Osteoblast (primary cell): ENCODE measurements at places on chromosomes 5 and 9. TPM values are rescaled to one million over a fixed set of nuclear protein-coding genes. Genes with fewer than 3 reads are reported as not detected.
A peak's percentile ranks its signal among the peaks of the same experiment; 100 is the strongest.

Gene LHFPL2
- total RNA-seq, result 63.6 and 64.4 TPM in 2 replicates

DNA sequence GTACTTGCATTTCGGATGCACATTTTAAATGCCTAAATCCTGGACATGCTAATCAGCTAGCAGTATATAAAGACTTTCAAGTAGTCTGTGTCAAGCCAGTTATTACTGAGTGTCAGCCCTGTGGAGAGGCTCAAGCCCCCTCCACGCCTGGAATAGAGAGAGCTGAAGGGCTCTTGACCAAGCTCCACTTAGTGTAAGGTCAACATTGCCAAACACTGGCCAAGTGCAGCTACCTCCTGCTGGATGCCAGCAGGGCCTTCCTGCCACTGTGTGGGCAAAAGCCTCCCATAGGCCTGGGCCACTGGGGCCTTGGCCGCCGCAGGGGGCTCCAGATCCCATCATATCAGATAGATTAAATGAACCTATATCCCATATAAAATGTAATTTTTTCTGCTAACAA lies 239.4 kb upstream of the PANK3 start:
- no peak for DNase-seq
- H3K4me1 ChIP-seq, result no peaks in the 10 kb centered on the region
- H3K27ac ChIP-seq, result no peak overlapping the region
- no peak overlapping the region for H3K4me3 ChIP-seq

DNA sequence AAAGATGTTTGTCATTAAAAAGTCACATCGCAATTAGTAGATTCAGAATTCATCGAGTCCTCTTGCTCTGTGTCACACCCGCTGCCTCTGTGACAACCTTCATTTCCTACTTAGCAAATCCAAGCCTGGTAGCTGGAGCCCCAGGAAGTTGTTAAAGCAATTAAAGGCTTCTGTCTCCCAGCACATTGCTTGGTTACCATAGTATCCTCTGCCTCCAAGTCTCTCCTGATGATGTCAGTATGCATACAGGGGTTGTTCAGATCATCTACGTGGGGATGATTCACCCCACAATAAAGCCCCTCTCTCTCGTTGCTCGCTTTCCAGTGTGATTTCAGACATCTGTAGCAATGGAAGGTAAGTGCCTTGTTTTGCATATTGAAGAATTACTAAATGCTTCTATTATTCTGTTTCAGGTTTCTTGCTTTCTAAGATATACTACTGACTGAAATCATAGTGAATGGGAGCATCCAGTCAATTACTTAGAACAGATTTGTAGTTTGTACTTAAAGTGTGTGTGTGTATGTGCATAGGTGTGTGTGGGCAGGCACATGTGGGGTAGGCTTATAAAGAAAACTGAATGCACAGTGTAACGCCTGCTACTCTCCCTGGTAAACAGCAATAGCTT lies 52.9 kb downstream of the PAM start:
- no peak overlapping the region for H3K27ac ChIP-seq
- peaks cover 11% of the 10 kb centered on the region for H3K4me1 ChIP-seq
- no peaks in the 10 kb centered on the region for H3K36me3 ChIP-seq
- peak; percentile 29 for DNase-seq
- H3K27me3 ChIP-seq, result no peaks in the 10 kb centered on the region

GRCh38 chr9:123111427-123112014 lies 78.1 kb downstream of the GPR21 start:
- H3K4me3 ChIP-seq, result no peak overlapping the region
- H3K36me3 ChIP-seq, result peaks cover 14% of the 10 kb centered on the region
- H3K27ac ChIP-seq, result no peak overlapping the region
- H3K4me1 ChIP-seq, result no peaks in the 10 kb centered on the region
- DNase-seq, result peak; percentile 37

DNA sequence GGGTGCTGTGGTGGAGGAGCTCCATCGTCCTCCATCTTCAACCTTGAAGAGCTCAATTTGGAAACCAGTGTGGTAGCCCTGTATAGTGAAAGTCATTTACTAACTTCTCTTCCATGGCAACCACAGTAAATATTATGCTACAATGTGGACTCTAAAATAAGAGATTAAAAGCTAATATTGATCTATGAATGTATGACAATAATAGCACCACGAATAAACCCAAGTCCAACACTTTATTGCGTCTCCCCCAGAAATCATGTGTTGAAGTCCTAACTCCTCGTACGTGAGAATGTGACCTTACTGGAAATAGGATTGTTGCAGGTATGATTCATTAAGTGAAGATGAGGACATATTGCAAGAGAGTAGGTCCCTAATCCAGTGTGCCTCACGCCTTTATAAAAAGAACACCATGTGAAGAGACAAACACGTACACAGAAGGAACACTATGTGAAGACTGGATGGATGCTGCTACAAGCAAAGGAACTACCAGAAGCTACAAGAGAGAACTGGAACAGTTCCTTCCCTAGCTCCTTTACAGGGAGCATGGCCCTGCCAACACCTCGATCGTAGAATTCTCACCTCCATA lies 276.2 kb downstream of the PDE4D start:
- no peaks in the 10 kb centered on the region for H3K36me3 ChIP-seq
- no peaks in the 10 kb centered on the region for H3K27me3 ChIP-seq
- H3K4me3 ChIP-seq, result no peak overlapping the region
- H3K27ac ChIP-seq, result no peak overlapping the region
- peaks cover 20% of the 10 kb centered on the region for H3K4me1 ChIP-seq
- DNase-seq, result no peak

Gene MFAP3
- 84.3 and 90.1 TPM in 2 replicates for total RNA-seq

GRCh38 chr5:40141896-40142295 lies 537.8 kb upstream of the PTGER4 start:
- no peaks in the 10 kb centered on the region for H3K4me1 ChIP-seq
- H3K27ac ChIP-seq, result no peak overlapping the region
- no peak for DNase-seq

DNA sequence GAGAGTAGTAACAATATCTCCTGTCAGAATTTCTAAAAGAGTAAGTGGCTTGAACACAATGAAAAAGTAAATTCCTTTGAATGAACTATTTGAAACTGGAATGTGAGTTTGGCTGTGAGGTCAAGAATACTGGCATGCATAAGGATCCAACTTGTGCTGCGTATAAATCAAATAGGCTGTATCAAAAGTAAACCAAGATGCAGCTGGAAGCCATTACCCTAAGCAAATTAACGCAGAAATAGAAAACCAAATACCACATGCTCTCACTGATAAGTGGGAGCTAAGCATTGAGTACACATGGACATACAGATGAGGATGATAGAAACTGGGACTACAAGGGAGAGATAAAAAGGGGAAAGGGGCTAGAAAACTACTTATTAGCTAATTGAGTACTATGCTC lies 24.0 kb upstream of the SRFBP1 start:
- no peak for DNase-seq
- no peak overlapping the region for H3K4me3 ChIP-seq
- H3K36me3 ChIP-seq, result no peaks in the 10 kb centered on the region
- H3K27ac ChIP-seq, result no peak overlapping the region
- H3K27me3 ChIP-seq, result no peaks in the 10 kb centered on the region

- H3K36me3 ChIP-seq, result no peaks in the 10 kb centered on the region
- no peaks in the 10 kb centered on the region for H3K27me3 ChIP-seq
- no peaks in the 10 kb centered on the region for H3K4me1 ChIP-seq
- DNase-seq, result no peak
These were observed 372.5 kb upstream of the KCNN2 start for GRCh38 chr5:113989278-113989912.

DNA sequence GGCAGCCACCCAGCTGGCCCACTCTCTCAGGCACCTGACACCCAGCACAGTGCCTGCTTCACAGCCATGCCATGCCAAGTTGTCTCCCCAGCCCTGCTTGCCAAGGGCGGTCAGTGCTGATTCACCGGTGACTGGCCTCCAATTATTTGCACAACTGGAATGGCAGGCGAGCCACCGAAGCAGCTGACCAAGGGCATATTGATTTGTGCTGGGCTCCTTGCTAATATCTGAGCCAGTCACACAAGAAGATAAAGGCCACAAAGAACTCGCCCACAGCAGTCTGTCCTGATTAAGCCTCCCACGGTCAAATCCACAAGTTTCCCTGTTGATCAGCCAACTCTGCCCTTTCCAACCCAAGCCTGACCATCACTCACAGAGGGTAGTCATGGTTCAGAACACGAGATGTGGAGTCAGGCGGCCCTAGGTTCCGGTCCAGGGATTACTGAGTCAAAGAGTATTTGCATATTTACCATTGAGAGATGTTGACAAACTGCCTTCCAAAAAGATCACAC lies 6.4 kb upstream of the EEIG1 start:
- no peaks in the 10 kb centered on the region for H3K36me3 ChIP-seq
- peaks cover 5% of the 10 kb centered on the region for H3K4me1 ChIP-seq
- no peak overlapping the region for H3K4me3 ChIP-seq

DNA sequence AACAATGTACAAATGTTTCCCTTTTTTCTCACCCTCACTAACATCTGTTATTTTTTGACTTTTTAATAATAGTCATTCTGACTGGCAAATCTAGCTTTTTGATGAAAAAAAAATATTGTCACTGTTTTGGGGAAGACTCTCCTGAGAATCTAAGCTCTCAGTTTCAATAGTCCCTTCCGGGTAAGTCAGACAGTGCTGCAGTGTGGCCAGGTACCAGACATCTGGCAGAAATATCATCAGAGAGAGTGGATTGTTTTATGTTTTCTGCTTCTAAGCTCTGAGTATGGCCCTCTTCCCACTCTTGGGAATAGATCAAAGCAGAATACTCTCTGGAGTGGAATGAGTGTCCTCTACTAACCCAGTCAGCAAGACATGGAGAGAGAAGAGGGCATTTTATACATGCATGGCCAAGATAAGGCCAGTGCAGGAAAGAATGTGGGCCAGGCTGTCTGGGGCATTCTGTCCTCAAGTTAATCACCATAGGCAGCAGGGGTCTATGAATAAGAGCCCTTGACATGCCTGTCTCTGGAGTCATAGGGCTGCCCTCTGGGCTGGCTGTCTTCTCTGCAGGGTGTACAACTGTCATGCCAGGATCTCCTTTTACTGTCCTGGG lies 38.5 kb upstream of the OR2S2 start:
- DNase-seq, result peak; percentile 46
- no peak overlapping the region for H3K4me3 ChIP-seq
- H3K4me1 ChIP-seq, result peaks cover 21% of the 10 kb centered on the region
- H3K36me3 ChIP-seq, result no peaks in the 10 kb centered on the region

Gene PDE8B
- total RNA-seq, result under 0.01 TPM in 2 replicates
